Stimulated activated CD8-positive, alpha-beta memory T cell treated with anti-CD3 and anti-CD28 coated beads, Interleukin-4, amount 100 ng/mL, for 4 hours (primary cell): ENCODE measurements at places on chromosomes 6 and 20.

GRCh38 chr6:132587424-132587823, 2.1 kb downstream of the TAAR5 start:
- no peak for DNase-seq

DNA sequence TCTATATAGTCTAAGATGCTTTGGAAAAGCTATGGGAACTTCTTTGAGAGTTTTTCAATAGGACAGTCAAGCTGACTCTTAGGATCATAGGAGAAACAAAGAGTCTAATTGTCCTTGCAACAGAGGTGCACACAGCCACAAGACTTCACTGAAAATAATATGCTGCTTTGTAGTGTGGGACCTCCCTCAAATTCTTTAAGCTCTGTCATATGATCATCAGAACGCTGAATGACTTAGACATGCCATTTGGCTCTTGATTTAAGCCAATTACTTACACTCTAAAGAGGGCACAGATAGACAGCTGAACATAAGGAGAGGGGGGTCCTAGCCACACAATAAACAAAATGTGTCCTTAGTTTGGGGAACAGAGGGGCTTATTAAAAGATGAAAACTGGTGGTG, 818.7 kb upstream of the GJE1 start:
- DNase-seq = no peak

GRCh38 chr20:63544241-63544957, 3.1 kb downstream of the SRMS start:
- no peak for DNase-seq

DNA sequence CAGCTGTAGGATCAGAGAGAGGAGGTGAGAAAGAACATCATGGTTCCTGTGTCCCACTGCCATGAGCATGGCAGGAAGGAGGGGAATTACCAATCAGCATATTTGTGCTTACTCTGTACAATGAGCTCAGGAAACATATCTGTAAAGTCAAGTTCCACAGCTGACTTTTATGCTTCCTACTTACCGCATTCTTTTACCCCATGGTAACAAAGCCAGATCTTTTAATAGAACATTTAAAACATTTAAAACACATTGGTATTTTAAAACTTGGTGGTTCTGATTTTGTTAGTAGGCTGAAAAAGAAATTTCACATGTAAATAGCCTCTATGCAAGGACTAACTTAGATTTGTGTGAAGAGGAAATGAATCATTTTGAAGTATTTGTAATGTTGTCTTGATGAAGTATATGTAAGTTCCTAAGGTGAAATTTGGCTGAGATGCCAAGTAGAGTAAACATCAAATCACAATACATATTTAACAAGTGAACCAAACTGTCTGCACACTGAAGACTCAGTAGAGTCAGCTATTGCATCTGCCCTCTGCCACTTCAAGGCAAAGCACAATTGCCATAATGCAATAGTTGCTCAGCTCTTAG, 114.7 kb downstream of the GJA10 start:
- no peak for DNase-seq
